Kidney tubule cell (primary cell): ENCODE measurements at places on chromosomes 4 and X.

DNA sequence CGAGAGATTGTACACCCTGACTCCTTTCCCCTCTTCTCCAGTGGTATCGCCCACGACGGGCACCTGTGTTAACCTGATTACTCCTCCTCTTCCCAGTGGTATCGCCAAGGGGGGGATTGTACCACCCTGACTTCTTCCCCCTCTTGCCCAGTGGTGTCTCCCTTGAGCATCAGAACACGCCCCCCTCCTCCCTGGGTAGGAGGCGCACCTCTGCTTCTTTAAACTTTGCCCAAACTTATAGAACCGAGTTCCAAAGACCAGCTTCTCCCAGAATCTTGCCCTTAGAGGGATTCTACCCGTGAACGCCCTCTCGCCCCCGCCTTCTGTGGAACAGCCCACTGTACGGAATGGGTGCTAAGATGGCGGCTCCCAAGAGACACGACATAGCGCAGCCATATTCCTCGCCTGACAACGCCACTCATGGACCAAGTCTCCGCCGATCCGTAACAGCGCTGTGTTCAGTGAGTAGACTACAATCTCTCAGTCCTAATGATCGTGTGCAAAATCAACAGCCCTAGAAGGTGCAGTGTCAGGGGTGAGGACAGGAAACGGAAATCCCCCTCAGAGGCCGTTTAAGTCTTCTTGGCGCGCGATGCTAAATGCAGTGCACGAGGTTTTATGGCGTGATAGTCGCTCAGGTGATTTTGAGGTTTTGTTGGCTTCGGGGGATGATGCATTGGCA lies 4.2 kb upstream of the ZNF157 start:
- DNase-seq, result peak; percentile 80

DNA sequence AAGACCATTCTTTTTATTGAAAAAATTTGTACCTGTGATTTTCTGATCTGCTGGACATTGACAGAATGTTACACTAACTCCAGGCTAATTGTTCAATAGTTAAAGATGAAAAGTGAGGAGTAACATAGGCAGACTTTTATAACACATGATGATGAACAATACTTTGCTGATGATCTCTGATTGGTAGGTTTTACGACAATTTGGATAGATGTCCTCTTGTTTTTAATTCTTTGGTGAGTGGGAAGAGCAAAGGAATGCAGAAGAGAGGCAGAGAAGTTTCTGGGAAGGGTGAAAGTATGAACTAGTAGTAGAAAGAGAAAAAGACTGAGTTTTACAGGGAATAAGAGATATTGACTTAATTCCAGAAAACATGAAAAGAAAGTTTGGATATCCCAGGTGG lies 267.3 kb upstream of the HAND2 start:
- no peak for DNase-seq

- peak; percentile 64 for DNase-seq
Observed at GRCh38 chr4:186554539-186554913, 841 bp downstream of the MTNR1A start.

DNA sequence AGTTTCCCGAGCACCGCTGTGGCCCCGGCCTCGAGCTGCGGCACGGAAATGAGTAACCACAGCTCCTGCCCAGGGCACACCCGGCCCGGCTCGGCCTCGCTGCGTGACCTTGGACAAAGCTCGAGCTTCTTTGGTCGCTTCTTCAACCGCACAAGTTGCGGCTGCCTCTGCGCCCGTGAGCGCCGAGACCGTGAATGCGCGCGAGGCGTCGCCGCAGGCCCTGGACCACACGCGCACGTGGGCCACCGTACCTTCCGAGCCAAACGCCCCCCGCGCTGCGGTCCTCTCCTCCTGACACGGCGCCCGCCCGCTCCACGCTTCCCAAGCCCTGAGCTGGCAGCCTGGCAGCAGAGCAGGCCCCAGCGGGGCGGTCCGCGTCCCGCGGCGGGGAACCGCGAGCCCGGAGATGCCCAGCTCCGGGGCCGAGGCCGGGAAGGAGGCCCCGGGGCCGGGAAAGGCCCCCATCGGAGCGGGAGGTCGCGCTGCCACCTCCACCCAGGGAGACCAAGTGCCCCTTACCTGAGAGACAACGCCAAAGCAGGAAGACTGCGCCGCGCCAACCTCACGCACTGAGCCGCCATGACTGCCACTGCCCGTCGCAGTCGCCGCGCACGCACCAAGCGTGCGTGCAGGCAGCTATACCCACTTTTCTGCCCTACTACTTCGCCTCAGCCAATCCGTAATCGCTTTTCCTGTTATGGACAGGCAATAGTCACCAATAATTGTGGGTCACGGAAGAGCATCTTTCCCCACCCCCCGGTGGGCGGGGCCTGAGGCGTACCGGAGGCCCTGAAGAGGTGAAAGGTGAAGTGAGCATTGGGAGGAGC lies at the start of gene GRPEL1:
TSS of gene GRPEL1 (minus strand) at position 613 of the 827 bp plus-strand sequence. CDS start at position 581, 32 bp downstream.
- peak; percentile 100 for DNase-seq

- DNase-seq, result no peak
Observed at GRCh38 chrX:11397680-11398079, 104.5 kb downstream of the AMELX start.

GRCh38 chrX:1106478-1107210 lies 105.8 kb downstream of the CRLF2 start:
- no peak for DNase-seq

- DNase-seq, result peak; percentile 72
Observed at GRCh38 chr4:185640811-185641675, 105.7 kb upstream of the PDLIM3 start.

GRCh38 chr4:30380404-30380998 lies 339.7 kb upstream of the PCDH7 start:
- peak; percentile 44 for DNase-seq
